ENCODE measurements at places on chromosomes 7 and 10. TPM values are rescaled to one million over a fixed set of nuclear protein-coding genes. Genes with fewer than 3 reads are reported as not detected.

GRCh38 chr10:18378766-18379165 lies 238.5 kb downstream of the CACNB2 start:
- DNase-seq, result no peak

DNA sequence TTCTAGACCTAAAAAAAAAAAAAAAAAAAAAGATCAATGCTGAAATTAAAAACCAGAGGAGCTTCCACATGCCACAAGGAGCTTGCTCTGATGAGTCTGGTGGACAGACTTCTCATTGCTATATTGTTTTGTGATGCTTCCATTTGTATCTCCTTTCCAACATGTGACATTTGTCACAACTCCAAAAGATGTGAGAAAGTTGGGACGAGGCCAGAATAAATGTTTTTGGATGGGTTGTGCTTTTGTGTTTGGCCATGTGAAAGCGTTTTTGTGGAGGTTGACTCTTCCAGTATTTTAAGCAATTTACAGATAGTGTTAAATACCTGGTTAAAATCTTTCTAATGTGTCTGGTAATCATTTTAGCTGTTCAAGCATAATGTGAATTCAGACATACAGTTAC lies 280.1 kb downstream of the SKAP2 start:
- no peak for DNase-seq

FGFR2 gene
- total RNA-seq, result 286 TPM

GBX1 gene
- total RNA-seq, result not detected

DHTKD1 gene
- total RNA-seq, result 61.4 TPM

RPA3 gene
- 90.2 TPM for total RNA-seq

GIMAP7 gene
- not detected for total RNA-seq

Measured in Caco-2 (cell line).